ENCODE measurements at places on chromosomes 5 and 9.

GRCh38 chr5:140608722-140609121, 24.3 kb downstream of the CD14 start:
- no peak for DNase-seq

GRCh38 chr5:107459605-107460004, 211.1 kb downstream of the EFNA5 start:
- no peak for DNase-seq

GRCh38 chr9:83714329-83714728, 6.6 kb upstream of the UBQLN1 start:
- no peak for DNase-seq

DNA sequence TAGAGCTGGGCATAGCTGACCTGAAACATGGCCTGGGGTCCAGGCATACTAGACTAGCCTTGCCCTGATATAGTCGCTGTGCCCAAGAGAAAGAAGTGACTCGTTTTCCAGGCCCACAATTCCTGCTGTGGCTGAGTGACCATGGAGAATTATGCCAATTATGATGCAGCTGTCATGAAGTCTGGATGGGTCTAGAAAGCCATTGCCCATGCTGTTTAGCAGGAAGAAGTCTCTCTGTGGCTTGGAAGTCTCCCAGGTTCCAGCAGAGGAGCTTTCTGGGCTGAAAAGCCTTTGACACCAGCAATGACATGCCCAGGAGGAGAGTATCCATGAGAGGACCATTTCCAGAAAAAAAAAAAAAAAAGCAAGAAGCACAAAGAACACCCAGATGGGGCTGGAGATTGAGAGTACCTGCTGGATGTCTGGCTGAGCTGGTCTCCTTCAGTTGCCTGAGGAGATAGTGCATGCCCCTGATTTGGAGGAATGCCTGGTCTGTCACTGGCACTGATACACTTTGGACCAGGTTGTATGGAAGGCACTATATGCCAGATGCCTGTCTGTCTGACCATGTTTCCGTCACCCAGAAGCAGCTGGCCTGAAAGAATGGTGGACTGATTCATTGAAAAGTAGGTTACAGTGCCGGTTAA, 128.0 kb upstream of the EPB41L4A start:
- no peak for DNase-seq

GRCh38 chr9:107755246-107755645, 265.7 kb upstream of the KLF4 start:
- no peak for DNase-seq

GRCh38 chr5:180785121-180785781, 17.4 kb downstream of the MGAT1 start:
- no peak for DNase-seq

DNA sequence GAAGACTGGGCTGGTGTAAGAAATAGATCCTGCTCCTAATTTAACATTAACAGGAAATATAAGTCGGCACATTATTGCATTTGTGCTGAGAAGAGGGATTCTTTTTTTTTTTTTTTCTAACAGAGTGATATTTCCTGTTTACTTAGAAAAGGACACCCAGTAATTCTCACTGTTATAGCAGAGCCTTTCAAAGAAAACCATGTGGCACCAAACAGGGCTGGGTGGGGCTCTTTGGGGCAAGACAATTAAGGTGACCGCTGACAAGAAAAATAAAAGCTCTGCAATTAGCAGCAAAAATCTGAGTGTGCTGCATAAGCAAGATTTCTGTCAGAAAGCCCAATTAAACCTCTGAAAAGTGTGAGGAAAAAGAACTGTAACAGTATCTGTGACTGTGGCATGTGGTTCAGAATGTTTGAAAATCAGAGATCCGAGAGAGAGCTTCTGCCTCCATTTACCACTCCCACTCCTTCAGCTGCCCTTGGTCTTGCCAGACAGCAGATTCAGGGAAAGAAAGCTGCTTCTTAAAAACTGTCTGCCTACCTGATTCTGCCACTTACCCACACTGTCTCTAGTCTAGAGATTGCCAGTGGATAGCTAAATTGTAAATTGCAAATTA, 77.1 kb upstream of the IQGAP2 start:
- DNase-seq, result peak; percentile 19

- no peak for DNase-seq
Observed at GRCh38 chr5:80109646-80110478, 74.7 kb downstream of the THBS4 start.

DNA sequence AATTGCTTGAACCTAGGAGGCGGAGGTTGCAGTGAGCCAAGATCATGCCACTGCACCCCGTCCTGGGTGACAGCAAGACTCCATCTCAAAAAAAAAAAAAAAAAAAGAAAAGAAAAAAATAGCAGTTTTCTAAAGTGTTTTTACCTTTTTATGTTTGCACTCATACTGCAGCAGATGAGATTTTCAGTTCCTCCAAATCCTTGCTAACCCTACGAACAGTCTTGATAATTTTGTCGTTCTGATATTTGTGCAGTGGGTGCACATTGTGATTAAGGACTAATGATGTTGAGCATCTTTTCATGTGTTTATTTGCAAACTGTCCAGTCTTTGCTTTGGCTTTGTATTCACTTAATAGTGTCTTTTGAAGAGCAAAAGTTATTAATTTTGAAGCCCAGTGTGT, 42.9 kb downstream of the ZCCHC7 start:
- no peak for DNase-seq

GRCh38 chr5:36802187-36802586, 74.4 kb upstream of the NIPBL start:
- DNase-seq, result no peak

DNA sequence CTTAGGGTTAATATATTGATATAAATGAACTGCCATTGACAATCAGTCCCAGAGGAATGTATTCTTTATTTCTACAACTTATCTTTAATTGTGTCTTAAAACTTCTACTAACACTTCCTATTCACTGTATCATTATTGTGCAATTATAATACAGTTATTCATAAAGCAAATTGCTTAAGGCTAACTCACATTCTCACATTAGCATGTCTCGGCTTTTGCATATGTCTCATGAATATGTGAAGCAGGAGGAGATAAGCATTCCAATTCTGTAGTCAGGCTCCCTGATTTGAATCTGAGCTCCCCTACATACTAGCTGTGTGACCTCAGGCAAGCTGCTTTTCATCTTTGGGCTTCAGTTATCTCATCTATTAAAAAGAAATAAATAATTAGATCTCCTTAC, 45.4 kb downstream of the PLGRKT start:
- DNase-seq, result no peak

- DNase-seq, result no peak
Observed at GRCh38 chr9:82490019-82490499, 501.5 kb downstream of the SPATA31D1 start.

DNA sequence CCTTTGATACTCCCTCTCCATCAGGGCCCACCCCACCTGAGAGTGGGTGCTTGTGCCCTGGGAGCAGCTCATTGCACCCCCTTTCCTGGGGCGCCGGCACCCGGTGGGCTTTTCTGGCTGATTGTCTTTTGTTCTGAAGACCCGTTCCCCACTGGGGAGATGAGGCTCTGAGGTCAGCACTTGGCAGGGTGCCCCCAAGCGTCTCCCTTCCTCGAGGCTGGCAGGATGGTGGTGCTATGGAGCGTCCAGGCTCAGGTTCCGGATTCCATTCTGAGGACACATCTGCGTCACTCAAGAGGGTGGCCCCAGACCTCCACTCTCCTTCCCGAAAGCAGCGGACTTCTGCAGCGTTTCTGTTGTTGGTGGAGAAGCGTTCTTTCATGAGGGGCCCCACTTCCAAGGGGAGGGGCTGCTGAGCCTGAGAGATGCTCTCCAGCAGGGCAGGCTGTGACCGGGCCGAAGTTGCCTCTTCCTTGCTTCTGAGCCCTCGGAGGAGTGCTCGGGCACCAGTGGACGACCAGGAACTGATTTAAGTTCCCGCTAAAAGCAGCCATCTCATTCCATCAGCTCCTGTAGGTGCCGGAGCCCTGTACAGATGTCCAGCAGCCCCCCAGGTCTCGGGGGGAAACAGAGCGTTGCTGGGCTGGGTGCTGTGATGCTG, 42.2 kb downstream of the COL5A1 start:
- DNase-seq, result no peak

- no peak for DNase-seq
Observed at GRCh38 chr9:115880221-115880885, 273.2 kb upstream of the PAPPA start.

DNA sequence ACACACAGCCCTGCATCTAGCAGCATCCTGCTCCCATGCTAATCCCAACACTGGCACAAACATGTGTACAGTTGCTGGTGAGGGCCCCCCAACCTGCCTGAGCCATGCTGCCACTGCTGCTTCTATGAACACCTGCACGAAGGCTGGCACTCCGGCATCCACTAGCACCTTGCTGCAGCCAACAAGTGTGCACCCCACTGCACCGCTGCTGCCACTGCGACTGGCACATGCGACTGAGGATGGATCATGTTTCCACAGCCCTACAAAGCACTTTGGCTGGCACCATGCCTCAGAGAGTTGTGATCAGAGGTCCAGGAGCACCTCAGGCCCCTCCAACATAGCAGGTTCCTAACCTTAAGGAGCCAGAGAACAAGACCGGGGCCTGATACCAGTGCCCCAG, 7.8 kb upstream of the PDCD1LG2 start:
- DNase-seq, result no peak

DNA sequence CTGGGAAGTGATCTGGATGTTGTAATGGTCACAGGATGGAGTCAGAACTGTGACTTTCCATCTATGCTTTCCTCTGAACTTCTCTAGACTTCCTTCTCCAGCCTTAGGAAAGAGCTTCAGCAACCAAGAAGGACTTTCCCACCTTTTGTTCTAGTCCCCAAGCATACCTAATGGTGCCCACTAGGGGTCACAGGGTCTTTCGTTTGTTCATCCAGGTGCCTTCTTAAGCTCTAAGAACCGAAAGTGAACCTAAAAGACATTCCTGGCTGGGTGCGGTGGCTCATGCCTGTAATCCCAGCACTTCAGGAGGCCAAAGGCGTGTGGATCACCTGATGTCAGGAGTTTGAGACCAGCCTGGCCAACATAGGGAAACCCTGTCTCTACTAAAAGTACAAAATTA, 1.8 kb upstream of the WNT8A start:
- no peak for DNase-seq

- no peak for DNase-seq
Observed at GRCh38 chr5:172869691-172870090, 35.6 kb downstream of the ERGIC1 start.
